CD4-positive, alpha-beta T cell (primary cell): ENCODE measurements at places on chromosomes 4 and X.
A peak's percentile ranks its signal among the peaks of the same experiment; 100 is the strongest.

DNA sequence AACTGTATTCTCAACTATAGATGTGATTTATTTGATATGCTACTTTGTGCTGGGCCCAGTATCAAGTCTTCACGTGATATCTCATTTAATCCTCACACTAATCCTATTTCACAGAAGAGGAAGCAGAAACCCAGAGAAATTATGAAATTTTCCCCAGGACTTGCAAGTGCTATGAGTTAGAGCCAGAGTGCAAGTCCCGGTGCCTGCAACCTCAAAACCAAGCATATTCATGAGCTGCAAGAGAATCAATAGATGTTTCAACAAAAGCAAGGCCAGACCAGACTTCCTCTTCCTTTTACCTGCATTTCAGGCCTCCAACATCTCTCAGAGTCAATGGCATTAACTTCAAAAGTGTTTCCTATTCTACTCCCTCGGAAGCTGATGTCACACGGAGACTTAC lies 92.2 kb upstream of the GATB start:
- DNase-seq: no peak

- DNase-seq: no peak
Observed at GRCh38 chrX:38365954-38366353, 13.6 kb downstream of the OTC start.

- DNase-seq: no peak
Observed at GRCh38 chr4:836003-836511, 10.1 kb upstream of the CPLX1 start.

DNA sequence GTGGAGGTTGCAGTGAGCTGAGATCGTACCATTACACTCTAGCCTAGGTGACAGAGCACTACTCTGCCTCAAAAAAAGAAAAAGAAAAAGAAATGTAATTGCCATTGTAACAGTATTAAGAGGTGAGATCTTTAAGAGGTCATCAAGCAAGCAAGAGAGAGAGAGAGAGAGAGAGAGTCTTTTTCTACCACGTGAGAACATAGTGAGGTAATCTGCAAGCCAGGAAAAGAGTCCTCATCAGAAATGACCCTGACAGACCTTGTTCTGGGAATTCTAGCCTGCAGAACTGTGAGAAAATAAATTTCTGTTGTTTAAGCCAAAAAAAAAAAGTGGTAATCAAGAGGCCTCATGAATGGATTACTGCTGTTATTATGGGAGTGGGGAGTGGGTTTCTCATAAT lies 14.9 kb downstream of the GPKOW start:
- DNase-seq: no peak

DNA sequence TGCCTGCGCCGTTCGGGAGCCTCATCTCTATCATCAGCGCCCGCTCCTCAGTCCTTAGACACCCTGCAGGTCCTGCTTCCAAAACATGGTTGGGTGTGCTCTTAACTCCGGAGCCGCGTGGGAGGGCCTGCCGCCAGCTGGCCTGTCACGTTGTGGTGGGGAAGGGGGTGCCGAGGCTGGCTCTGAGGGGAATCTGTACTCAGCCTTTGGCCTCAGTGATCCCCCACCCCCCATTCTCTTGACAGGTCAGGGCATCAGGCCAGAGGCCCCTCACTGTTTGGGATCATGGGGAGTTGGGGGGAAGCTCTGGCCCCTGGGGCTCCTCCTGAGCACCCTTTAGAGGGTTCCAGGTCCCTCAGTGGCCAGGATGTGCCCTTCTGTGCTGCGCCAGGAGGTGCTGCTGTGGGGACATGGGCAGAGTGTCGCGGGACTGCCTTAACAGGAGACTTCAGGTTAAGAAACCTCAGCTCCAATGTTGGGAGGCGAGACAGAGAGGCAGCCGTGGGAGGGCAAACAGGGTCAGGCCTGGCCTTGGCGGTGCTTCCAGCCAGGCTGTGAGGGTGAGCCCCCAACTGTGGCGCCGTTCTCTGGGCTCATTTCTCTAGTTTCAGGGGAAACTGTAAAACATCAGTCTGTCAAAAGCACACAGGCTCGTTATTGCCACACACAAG lies 33.5 kb downstream of the TRMT44 start:
- DNase-seq: no peak

DNA sequence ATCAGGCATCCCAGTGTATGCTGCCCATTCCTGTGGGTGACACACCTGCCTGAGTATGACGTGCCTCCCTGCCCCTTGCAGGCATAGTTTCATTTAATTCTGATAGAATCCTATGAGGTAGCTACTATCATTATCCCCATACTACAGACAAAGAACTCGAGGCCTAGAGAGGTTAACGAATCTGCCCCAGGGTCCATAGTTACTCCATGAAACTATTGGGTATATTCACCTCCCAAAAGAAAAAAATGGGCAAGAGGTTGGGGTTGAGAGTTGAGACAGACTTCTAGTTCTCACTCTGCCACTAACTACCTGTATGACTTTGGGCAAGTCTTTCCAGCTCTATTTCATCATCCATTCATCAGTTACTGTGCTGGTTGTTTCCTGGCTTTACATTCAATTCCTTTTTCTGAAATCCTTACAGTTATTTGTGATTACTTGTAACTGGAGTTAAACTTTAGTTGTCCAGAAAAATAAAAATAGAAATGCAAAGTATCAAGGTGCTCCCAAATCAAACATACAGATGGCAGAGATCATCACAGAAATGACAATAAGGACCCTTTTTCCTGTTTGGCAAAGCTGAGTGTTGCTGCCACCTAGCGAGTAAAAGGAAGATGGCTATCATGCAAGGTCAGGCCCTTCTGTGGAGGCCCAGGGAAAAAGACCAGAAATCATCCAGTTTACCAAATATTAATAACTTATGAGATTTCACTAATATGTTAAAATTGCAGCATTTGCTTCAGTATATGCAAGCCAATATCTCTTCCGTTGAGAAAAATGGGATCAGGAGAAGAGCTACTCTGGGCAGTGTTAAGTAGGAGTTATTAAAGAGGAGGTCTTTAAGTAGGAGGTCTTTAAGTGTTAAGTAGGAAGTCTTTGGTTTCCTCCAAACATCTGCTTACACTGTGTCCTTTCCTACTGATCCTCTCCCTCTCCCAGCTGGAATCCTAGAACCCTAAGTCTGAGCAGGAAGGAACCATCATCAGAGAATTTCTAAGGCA lies 17.1 kb upstream of the MAP7D3 start:
- DNase-seq: peak; percentile 17

- no peak for DNase-seq
Observed at GRCh38 chr4:3708103-3708510, 58.1 kb upstream of the ADRA2C start.

DNA sequence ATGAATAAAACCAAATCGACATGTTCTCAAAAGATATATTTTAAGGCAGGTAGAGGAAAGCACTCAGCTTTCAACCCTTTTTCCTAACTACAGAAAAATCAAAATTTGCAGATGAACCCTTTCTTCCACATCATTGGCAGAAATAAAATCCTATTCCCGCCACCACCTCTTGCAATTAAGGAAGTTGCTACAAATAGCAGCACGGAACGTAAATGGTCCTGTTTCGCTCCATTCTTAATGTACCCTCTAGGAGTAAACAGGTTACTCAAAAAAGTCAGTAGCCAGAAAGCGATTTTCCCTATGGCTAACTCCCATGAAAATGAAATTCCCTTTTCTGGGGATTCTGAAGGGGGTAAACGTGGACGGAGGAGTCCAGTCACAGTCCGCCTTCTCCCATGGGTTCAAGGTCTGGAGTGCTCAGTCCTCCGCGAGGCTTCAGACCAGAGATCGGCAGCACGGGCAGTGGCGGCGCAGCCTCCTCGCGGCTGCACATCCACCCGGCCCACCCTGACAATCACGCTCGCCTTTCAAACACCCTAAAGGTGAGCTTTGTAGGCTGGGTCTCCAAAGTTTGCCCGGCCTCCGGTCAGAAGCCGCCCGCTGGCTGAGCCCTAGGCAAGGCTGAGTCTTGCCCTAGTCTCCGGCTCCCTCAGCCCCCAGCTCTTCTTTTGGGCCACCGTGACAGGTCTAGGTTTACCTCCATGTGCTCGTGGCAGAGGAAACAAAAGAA lies 1.8 kb downstream of the ATP11C start:
- peak; percentile 27 for DNase-seq

- no peak for DNase-seq
Observed at GRCh38 chr4:81965911-81966310, 407.9 kb downstream of the HNRNPD start.

DNA sequence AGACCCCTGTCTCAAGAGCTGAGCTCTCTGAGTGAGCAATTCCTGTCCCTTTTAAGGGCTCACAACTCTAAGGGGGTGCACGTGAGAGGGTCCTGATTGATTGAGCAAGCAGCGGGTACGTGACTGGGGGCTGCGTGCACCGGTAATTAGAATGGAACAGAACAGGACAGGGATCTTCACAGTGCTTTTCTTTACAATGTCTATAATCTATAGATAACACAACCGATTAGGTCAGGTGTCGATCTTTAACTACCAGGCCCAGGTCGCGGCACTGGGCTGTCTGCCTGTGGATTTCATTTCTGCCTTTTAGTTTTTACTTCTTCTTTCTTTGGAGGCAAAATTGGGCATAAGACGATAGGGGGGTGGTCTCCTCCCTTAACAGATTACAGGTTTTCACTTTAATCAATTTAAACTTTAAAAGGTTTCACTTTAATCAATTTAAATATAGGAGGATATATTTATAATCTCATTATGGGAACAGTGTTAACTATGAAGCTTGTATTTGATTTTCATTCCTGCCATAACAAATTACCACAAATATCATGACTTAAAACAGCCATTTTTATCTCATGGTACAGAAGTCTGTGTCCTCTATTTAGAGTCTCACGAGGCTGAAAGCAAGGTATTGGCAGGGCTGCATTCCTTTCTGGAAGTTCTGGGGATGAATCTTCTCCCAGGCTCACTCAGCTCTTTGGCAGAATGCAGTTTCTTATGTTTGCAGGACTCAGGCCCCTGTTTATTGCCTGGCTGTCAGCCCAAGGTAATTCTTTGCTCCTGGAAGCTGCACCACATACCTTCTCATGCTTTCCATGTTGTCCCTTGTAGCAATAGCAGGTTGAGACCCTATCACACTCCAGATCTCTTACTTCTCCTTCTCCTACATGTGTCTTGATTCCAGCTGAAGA lies 5.2 kb downstream of the SPATA4 start:
- no peak for DNase-seq

DNA sequence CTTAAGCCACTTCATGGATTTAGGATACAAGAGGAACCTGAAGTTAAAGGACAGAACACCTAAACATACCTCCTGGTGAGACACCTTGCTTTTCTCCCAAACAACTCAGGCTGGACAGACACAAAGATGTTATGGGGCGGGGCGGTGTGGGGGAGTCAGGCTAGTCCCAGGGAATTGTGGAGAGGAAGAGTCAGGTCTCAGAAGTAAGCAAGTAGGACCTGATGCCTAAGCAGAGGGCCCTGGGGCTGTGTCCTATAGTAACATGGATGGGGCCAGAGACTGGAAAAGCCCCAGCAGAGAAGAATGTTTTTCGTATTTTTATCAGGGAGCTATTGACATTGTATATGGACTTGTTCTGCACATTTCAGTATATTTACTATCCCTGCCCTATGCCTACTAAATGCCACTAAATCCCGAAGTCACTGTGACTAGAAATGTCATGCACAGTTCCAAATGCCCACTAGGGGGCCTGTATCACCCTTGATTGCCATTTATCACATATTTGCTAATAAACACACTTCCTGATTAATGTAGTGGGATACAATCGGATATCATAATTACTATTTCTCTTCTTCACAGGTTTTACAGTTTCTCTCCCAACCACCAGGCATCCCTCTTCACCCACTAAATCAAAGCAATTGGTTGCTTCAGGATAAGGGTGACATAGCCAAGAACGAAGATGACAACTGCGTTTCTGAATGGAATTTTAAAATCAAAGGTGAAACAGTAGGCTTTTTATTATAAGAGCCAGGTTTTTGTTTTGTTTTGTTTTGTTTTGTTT lies 23.8 kb upstream of the ARHGAP10 start:
- DNase-seq: peak; percentile 77

DNA sequence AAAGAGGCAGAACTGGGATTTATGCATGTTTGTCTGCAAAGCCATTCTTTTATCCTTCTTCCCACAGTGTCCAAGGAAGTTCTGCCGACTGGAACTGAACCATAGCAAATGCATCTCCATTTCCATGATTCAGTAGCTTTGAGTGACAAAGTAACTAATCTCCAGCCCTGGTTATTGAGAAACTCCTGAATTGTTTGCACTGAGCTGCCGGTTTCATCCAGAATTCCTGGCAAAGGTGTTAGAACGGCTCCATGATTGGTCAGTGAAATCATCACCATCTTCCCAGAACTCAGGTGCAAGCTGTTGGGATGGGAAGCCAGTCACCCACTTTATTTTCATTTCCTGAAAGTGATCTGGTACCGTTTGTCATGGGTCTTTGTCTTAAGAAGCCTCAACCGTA lies 47.0 kb upstream of the SLC34A2 start:
- no peak for DNase-seq

DNA sequence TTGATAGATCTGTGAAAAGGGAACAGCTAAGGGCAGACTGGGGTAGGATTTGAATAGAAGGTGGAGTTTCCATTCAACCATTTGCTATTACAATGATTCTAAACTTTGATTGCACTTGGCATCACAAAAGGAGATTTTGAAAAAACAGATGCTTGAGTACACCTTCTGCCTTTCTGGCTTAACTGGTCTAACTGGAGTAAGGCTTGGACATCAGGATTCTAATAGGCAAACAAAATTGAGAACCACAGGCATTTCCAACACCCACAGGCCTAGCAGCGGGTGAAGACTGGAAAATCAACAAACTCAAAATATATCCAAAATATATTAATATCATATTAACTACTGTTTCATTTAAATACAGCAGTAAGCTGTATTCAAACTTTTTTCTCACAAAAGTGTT lies 1.9 kb upstream of the VEGFC start:
- DNase-seq: no peak

DNA sequence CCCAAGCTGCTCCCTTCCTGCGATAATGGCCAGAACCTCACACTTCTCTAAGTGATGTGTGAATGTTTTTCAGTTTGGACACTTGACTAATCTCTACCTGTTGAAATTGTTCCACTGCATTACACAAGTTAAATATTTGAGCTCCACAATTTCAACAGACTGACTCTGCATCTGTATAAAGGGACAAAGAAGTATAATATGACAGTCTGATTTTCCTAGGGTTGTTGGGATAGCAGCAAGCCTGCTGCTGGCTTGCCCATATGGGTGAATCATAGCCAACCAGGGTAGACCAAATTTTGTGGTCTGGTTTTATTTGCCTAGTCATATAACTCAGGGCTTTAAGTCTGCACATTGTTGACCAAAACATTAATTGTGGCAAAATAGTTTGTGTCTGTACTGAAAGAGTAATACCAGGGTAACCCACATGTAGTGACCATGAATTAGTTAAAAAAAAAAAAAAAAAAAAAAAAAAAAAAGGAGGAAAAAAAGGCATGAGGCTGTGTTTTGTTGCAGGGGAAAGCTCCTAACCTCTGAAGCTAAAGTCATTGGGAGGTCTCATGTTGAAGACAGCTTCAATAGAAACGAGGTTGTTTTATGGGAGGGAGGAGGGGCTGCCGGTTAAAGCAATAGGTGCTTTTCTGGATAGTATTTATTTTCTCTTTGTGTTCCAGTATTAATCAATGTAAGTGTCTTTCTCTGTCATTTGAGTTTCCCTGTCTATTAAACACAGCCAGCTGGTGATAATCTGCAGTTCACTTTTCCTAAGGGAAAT lies 534.2 kb downstream of the RAB28 start:
- DNase-seq: no peak

- DNase-seq: no peak
Observed at GRCh38 chr4:111572470-111572869, 572.8 kb upstream of the FAM241A start.
